Muscle of leg (tissue), 16 donors: ENCODE measurements at places on chromosomes 6 and 20. TPM values are rescaled to one million over a fixed set of nuclear protein-coding genes. Genes with fewer than 3 reads are reported as not detected.

Gene ZBP1
- 0.13 TPM for total RNA-seq

Gene IRF4
- total RNA-seq = 1.8 TPM

Gene NQO2
- 16.1 TPM for total RNA-seq

Gene CRISP2
- total RNA-seq = not detected

Gene POM121L2
- not detected for total RNA-seq

Gene CCM2L
- 4.9 TPM for total RNA-seq

Gene DACT2
- 2.0 TPM for total RNA-seq

Gene CTCFL
- total RNA-seq = 0.04 TPM

Gene EMILIN3
- total RNA-seq = 46.1 TPM

Gene PGBD1
- 6.3 TPM for total RNA-seq

Gene AIF1
- 29.2 TPM for total RNA-seq
